GM20000 (cell line): ENCODE measurements at places on chromosomes 4 and X.
A peak's percentile ranks its signal among the peaks of the same experiment; 100 is the strongest.

GRCh38 chr4:4344915-4345527, 41.9 kb upstream of the NSG1 start:
- DNase-seq = peak; percentile 35

DNA sequence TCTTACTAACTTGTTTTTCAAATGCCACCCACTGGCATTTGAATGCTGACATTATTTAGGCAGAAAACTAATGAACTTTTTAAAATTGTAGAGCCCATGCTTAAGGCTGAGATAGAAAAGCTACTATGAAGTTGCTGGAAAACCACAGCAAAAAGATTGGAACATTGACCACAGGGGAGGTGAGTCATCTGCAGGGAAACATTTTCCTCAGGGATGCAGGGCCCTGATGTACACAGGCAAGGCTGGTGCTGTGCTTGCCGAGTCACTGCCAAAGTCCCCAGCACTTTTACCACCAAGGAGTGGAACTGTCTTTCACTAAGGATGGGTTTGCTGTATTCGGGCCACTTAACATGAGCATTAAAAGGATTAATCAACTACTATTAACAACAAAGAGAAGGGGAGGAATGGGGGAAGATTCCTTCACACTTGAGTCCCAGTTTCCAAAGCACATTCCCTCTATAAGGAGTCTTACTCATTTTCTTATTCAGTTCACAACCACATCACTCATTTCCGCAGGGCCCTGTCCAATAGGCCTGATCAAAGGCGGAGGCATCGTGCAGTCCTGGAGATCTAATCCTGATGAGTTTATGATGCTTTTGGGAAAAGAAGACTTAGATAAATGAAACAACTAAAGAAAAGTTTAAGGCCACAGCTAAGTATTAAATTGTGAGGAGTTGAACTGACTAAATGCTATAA, 202.9 kb upstream of the NPY2R start:
- no peak for DNase-seq

GRCh38 chrX:28590396-28590795, 3.1 kb downstream of the IL1RAPL1 start:
- no peak for DNase-seq

DNA sequence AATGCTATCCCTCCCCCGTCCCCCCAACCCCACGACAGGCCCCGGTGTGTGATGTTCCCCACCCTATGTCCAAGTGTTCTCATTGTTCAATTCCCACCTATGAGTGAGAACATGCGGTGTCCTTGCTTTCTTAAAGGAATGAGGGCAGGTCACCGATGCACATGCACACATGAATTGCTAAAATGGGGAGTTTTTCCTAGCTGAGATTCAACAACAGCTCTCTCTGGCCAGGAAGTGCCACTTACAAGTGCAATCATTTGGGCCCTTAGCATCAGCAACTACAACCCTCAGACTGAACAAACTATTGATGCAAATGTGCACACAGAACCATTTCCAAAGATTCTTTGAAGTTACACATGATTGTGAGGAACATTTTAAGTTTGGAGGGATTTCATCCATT, 95.7 kb upstream of the IQCM start:
- DNase-seq = no peak

DNA sequence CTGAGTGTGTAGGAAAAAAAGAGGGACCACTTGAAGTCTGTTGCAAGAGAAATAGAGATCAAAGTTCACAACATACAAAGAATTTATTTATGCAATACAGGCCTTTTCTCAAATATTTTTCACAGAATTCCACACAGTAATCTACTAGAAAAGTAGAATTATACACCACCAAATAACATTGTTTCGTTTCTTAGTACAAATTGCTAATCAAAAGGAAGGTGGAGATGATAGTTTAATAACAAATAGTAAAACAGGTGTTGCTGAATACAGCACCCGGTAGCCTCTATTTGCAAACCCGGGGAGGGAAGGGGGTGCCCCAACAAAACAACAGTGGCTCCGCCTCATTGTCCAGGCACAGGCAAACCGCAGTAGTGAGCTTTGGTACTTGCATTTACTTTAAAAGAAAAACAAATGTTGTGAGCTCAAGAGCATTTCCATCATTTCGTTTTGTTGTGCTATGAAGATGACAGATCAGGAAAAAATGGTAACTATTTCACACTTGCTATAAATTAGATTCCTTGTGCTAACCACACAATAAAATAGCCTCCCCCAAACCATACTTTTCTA, 186.4 kb downstream of the DCLK2 start:
- no peak for DNase-seq

DNA sequence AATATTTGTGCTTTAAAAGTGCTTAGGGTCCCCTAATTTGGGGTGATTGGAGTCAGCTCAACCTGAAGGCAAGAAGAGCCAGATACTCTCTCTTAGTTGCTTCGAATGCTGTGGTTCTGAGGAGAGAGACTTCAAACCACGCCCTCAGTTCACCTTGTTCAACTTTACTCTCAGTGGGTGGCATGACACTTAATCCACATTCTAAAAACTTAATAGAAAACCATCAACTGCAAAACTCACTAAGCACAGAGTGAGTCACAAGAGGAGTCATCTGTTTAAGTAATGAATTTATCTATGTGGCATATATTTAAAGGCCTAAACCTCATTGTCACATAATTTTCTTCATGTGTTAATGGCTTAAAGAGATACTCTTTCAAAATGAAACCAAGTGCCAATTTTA, 99.5 kb upstream of the SLC4A4 start:
- no peak for DNase-seq

- DNase-seq = no peak
These were observed 56.5 kb downstream of the BMPR1B start for GRCh38 chr4:94814237-94814636.

- DNase-seq = no peak
These were observed 23.5 kb downstream of the CHM start for GRCh38 chrX:86023811-86024210.

GRCh38 chr4:42654631-42655268, 2.2 kb downstream of the ATP8A1 start:
- peak; percentile 35 for DNase-seq

GRCh38 chr4:124282301-124282898, 430.1 kb downstream of the ANKRD50 start:
- no peak for DNase-seq

DNA sequence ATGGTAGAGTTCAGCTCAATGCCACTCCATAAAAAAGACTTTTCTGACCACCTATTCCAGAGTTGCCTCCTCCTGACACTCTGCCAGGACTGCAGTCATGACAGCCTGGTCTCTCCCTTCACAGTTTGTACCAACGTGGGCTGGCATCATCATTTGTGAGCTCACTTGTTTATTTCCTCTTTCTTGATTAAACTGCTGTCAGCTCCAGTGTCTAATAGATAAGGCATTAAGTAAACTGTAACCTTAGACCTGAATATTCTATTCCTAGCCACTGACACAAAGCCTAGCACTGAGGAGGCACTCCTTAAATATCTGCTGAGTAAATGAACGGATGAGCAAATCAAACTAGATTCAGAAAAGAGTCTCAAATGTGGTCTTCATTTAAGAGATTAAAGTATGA, 48.7 kb downstream of the DDX60 start:
- DNase-seq = no peak

GRCh38 chr4:178941975-178942374, 1499.7 kb upstream of the AGA start:
- DNase-seq = no peak

- DNase-seq = no peak
These were observed 347.4 kb upstream of the FGF13 start for GRCh38 chrX:139058831-139059495.

DNA sequence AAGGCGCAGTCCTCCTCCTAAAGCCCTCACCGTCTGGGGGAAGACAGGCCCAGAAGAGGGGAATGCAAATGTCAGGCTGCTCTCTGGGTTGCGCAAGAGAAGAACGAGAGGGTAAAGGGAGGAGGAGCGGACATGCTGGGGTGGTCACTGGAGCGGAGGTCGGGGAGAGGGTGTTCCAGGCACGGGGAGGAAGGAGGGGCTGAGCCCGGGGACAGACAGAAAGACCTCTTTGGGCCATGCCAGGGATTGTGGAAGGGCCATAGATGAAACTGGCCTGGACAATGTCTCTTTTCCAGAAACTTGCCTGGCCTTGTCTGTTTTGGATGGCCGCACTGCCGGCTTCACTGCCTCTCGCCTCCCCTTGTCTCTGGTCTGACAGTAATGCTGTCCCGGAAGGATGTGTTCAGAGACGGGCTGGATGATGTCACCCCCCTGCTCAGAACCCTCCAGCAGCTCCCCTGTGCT, 121.0 kb downstream of the SORCS2 start:
- no peak for DNase-seq

DNA sequence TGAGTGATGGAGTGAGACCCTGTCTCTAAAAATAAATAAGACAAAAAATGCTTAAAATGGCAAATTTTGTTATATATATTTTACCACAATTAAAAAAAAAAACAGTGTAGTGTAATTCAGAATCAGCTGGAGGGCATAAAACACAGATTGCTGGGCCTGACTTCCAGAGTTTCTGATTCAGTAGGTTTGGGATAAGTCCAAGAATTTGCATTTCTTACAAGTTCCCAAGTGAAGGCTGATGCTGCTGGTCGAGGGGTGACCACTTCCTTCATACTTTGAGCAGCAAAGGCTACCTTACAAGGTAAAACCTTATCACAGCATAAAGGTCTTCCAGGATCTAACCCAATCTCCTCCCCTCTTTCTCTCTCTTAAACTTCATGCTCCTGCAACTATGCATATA, 40.7 kb downstream of the KLHL8 start:
- DNase-seq = no peak

- no peak for DNase-seq
These were observed 5.1 kb upstream of the ASMT start for GRCh38 chrX:1609762-1610161.

- DNase-seq = no peak
These were observed 5.2 kb upstream of the IRF2 start for GRCh38 chr4:184479516-184479950.

DNA sequence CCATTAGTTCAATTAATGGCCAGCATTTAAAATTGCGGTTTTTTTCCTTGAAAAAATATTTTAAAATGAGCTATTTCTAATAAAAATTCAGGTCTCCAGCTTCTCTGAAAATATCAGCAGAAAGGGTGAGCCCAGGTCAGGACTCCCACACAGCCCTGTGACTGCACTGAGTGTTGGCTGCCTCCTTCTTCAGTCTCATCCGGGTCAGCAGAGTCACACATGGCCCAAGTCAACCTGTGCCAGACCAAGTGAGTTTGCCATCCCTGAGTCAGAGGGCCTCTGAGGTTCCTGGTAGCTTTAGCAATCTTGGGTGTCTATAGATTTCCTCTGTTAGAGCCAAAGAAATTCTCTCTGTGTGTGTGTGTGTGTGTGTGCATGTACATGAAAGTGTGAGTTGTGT, 22.1 kb upstream of the MSX1 start:
- DNase-seq = no peak

DNA sequence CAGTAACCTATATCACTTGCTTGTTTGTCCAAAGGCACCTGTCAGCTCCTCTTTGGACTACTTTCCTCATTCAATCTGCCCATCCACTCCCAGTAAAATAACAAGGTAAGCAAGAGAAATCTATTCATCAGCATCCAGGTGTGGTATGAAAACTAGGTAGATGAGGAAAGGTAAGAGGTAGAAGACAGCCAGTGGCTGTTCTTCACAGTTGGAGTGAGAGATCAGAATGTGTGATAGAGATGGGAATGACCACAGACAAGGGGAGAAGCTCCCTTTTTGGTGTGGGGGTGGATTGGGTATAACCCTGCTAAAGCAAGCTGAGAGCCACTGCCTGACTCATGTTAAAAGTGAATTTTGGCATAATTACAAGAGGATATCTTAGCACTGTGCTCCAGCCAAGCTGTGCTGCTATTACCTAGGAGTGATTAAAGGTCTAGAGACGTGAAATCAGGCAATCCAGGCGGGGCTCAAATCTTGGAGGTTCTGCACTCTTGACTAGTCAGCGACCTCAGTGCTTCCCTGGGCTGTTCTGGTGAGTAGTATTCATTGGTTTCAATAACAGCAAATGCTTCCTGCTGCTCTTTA, 28.1 kb upstream of the RASL11B start:
- DNase-seq = no peak

GRCh38 chr4:25441519-25442117, 64.6 kb downstream of the ANAPC4 start:
- peak; percentile 33 for DNase-seq

DNA sequence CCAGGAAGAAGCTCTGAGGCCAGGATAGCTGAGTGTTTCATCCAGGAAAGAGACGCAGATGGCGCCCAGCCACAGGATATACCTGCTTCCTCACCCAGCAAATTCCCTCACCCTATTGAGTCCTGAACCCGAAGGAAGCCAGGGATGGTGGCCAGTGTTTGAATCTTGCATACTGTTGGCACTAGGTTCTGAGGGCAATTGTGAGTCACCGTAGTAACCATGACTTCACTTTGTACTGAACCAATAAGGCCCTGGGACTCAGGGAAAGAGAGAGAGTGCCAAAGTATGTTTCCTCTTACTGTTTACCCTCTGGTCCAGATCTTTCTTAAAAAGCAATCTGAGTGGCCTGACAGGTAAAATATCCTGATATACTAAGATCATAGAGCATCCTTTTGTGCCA, 25.6 kb upstream of the SMIM10L2A start:
- no peak for DNase-seq

- no peak for DNase-seq
These were observed 70.8 kb downstream of the ANXA3 start for GRCh38 chr4:78622253-78622979.

GRCh38 chr4:6423575-6423974, 48.8 kb downstream of the PPP2R2C start:
- peak; percentile 74 for DNase-seq

DNA sequence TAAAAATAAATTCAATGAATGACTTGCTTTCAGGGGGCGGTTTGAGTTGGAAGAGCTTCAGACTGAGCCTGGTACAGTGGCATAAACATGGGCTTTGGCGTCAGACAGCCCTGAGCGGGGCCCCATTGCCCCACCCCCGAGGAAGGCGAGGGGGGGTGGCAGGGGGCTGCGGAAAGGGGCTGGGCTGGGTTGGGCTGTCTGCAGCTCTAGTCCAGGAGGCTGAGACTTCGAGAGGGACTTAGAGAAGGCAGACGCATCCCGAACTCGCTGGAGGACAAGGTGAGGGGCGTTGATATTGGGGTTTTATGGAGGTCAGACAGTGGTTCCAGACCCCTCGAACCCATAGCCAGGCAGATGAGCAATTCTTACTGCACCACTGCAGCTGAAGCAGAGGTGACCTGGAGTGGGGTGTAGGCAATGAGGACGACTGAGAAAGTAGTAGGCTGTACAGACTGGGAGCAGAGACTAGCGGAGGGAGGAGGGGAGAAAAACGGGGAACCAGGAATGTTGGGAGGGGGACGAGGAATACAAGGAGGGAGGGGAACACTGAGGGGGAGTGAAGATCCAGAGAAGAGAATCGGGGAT, at the start of gene MAGED2:
TSS of gene MAGED2 (plus strand) at position 222 of the 585 bp plus-strand sequence. CDS start 1,587 bp downstream, outside the sequence.
- DNase-seq = peak; percentile 6

- DNase-seq = no peak
These were observed 19.8 kb upstream of the CXCL2 start for GRCh38 chr4:74118600-74119338.

- DNase-seq = no peak
These were observed 97.1 kb upstream of the FAM9B start for GRCh38 chrX:9131066-9131465.

GRCh38 chr4:115851918-115852766, 738.7 kb upstream of the NDST4 start:
- DNase-seq = peak; percentile 51

- peak; percentile 50 for DNase-seq
These were observed 201.5 kb upstream of the FAM241A start for GRCh38 chr4:111943796-111944203.

GRCh38 chr4:76803522-76803921, 94.4 kb downstream of the SOWAHB start:
- DNase-seq = no peak

- DNase-seq = no peak
These were observed 165.6 kb upstream of the S100G start for GRCh38 chrX:16484338-16484737.

GRCh38 chr4:145839151-145839550, 99.5 kb downstream of the ZNF827 start:
- no peak for DNase-seq
